ENCODE measurements at places on chromosomes 4 and X. TPM values are rescaled to one million over a fixed set of nuclear protein-coding genes. Genes with fewer than 3 reads are reported as not detected.

Gene LPAR4
- not detected for total RNA-seq

DNA sequence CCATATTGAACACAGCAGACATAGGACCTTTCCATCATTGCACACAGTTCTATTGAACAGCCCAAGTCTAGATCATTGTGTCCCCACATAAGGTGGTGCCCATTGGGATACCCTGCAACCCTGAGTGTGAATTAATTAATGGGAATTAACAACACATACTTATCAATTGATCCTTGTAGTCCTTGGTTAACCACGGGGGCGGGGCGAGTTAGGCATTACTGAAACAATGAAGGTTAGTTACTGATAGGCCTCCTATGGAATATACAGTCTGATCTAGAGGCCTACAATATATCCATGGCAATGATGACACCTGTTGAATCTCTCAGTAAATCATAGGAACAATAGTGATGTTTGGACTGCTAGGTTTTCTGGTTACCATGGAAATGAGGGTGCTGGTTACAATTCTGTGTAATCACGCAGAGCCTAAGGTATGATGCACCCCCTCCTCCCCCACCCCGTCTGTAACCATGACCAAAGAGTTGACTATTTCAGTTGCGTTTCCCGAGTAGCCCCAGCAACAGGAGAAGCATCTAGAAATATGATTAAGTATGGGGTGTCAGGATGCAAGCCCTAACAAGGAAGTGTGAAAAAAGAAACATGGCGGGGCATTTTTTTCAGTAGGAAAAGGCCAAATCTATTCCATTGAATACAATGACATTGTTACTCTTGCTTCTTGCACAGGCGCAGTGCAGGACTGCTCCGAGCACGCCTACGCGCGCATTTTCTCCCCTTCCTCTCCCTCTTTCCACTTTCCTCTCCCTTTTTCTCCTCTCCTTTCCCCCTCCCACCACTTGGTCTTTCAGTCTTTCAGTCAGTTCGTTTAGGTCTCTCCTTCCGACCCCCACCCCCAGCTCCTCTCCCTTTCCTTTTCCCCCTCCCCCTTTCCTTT, 677 bp upstream of the NONO start:
- peak; percentile 9 for DNase-seq

Gene CT45A6
- total RNA-seq: not detected

Gene IGBP1
- 33.0 TPM for total RNA-seq

Gene NEK1
- total RNA-seq: 11.1 TPM

Gene XK
- total RNA-seq: 0.34 TPM

DNA sequence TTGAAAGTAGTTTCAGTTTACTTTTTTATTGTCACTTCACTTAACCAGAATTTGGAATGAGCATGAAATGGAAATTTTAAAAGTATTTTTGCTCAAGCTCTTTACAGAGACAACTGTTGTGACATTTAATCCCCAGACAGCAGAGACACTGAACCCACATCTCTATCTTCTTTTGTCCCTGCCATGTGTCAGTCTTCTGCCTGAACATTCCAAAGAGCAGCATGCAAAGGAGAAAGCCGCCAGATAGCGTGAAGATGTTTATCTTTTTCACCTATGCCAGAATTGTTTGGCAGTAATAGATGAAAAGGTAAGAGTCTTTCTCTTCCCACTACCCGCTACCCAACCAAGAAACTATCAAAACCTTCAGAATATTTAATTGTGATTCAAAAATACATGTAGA, 46.8 kb downstream of the NDNF start:
- DNase-seq: no peak

DNA sequence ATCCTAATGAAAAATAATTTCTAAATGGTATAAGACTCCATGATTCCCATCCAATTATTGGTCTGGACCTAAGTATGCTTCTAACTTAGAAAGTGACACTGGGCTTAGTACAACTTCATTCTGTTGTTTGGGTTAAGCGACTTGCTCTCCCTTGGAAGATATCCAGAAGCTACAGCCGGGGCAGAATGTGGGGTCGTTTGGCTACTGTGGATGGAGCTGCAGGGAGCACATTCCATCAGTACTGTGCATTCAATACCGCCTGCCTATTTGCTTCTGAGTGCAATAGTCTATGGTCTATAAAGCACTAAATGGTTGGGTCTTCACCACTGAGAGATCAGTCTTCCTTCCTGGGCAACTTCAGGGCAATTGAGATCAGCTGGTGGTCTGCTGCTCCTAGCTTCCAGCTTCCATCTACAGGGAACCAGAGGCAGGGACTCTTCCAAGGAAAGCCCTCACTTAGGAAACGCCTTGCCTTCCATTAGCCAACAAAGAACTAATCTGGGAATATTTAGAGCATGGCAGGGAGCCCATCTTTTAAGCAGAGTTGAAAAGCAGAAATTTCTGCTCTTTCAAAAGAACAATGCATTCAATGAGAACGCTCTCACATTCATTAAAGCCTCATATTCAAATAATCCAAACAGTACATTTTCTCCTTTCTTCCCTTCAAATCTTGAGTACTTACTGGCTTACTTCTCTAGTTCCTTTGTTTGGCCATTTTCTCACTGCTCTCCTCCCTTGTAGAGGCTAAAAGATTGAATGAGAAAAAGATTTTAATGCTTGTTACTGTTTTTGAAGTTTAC, 1049.9 kb upstream of the TENM3 start:
- DNase-seq: no peak

Gene PARM1
- total RNA-seq: not detected

Gene SOX3
- not detected for total RNA-seq

GRCh38 chr4:123939621-123940020, 543.0 kb downstream of the SPRY1 start:
- no peak for DNase-seq

DNA sequence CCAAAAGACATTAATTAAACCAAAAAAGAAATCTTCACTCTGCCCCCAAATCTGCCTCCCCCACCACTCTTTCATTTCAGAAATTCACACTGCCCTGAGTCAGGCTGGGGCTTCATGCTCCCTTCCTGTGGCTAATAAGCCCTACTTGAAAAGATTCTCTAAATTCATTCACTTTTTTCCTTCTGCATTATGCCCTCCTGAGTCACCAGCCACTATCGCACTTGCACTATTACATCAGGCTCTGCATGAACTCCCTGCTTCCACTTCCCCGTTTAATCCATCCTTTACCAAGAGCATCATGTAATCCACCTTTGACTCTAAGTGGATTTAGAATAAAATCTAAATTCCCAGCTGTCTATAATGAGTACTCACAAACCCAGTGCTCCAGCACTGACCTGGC, 295.4 kb upstream of the KLF3 start:
- no peak for DNase-seq

Gene TRPC3
- total RNA-seq: 0.67 TPM

- no peak for DNase-seq
Observed at GRCh38 chr4:126267689-126268088, 952.9 kb downstream of the FAT4 start.

Gene AMBN
- not detected for total RNA-seq

DNA sequence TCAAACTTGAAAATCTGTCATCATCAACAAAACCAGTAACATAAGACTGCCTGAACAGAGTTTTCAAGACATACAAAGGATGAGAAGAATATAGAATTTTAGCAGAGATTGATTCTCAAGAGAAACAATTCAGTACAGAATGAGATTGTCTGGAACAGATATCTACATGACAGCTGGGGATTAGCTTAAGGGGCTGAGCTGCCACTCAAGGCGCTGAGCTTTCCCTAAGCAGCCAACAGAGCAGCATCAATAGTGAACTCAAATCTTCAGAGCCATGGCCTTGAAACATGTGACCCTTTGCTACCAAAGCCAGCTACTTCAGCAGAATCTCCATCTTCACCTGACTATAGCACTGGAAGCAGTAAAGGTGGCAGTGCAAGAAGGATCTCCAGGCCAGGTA, 24.3 kb upstream of the PCDH10 start:
- no peak for DNase-seq

GRCh38 chrX:40581336-40581920, 658 bp downstream of the ATP6AP2 start:
- peak; percentile 8 for DNase-seq

Gene ARHGEF9
- 19.8 TPM for total RNA-seq

- no peak for DNase-seq
Observed at GRCh38 chr4:177220376-177220775, 89.3 kb upstream of the NEIL3 start.

Gene PPBP
- not detected for total RNA-seq

DNA sequence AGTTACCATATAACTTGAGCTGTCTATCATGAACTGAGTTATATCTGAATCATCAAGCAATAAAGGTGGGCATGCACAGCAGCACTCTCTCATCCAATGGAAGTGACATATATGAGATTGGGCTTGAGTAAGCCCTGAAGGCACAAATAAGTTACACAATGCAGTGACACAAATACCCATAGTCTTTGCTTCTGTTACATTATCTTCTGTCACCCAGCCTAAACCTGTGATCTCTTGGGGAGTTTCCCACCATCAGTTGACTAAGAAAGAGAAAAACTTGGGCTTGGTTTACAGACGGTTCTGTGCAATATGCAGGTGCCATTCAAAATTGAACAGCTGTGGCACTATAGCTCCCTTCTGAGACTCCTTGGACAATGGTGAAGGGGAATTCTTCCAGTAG, 138.8 kb upstream of the IL15 start:
- no peak for DNase-seq

DNA sequence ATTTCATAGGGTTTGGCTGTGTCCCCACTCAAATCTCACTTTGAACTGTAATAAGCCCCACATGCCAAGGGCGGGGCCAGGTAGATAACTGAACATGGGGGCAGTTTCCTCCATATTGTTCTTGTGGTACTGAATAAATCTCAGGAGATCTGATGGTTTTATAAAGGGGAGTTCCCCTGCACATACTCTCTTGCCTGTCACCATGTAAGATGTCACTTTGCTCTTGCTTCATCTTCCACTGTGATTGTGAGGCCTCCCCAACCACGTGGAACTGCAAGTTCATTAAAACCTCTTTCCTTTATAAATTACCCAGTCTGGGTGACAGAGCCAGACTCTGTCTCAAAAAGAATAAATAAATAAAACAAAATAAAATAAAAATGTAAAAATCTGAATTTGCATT, 95.9 kb downstream of the PDS5A start:
- DNase-seq: no peak

DNA sequence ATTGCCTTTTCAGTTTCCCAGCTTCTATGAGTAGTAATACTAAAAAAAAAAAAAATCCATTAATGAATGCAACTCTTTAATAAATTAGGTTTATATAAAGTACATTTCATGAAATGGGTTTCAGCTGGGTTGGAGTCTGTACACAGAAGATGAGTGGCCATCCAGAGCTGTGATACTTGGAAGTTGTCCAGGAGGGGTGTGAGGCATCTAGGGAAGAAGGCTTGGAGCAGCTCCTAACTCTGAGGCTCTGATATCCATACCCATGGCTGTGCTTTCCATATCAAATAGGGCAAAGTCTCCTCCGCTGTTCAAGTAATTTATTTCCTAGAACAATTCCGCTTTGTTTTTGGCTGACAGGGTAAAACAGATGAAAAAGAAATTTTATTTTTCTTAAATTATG, 423.3 kb upstream of the TENM3 start:
- no peak for DNase-seq

GRCh38 chr4:159105761-159106243, 2.9 kb downstream of the RAPGEF2 start:
- no peak for DNase-seq

DNA sequence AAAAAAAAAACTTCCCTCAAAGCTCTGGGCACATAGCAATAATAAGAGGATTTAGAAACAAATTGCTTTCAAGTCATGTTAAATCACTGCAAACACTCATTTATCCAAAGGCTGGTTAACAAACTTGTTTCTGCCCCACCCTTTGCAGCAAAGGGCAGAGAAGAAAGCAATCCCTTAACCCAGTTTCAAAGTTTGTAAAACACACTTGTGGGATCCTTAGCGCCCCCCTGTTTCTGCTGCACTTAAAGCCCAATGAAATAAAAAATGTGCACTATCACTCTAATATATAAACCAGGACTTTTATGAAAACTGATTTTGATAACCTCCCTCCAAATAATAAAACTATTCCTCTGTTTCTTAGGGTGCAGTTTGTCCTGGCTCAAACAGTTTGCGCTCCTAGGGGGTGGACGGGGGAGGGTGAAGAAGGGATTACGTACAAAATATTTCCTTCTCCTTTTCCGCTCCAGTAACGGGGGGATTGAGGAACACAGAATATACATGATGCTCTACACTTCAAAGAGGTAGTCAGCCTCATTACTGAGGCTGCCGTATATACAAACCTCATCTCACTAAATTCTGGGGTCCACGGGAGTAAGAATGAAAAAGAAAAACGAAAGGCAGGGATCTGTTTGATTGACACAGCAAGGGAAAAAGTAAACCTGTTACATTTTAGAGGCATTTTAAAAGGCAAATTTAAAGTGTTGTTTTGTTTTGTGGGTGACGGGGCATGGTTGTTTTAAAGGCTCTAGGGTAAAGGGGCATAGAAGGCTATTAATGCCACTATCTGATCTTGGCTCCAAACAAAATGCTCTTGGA, 3.1 kb upstream of the PCDH10 start:
- DNase-seq: no peak

DNA sequence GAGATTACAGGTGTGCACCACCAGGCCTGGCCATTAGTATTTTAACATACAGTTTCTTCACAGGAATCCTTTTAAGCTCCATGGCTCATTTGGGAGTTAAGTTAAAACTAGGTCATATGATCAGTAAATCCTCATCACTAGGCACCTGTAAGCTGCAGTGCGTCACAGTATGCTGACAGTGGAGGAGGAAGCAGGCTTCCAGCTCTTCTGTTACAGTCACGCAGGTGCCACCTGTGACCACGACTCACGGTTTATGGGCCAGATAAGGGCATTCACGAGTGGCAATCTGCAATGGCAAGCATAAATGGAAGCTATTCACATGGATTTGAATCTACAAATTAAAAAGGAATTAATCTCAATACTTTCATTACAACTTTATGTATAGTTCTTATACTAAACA, 129.4 kb upstream of the BCOR start:
- no peak for DNase-seq

Gene INTU
- not detected for total RNA-seq

All from activated T-helper 2 cell treated with anti-CD3 and anti-CD28 coated beads, Interferon-gamma antibody, Interleukin-2, Interleukin-4, amounts not matched to agents 10 μg/mL and 5 μg/mL and 100 μg/mL, durations not matched to agents 14 hours and 24 hours and 36 hours (primary cell).